ENCODE measurements at places on chromosomes 2 and 18.

DNA sequence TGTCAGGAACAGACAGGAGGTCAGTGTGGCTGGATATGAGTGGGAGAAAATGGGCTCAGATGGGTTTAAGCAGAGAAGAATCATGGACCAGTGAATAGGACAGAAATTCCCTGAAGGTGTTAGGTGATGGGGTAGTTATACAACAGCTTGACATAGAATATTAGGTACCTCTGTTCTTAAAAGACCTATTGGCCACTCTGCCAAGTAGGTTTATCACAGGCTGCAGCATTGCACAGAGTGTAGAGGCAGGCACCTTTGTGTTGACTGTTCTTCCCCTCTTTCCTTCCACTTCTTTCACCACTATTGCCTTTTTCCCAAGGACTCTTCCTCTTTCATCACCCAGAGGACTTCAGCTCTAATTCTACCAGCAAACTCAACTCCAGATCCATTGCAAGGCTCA is 274.4 kb downstream of the CDCA7 start:
- no peak for DNase-seq

GRCh38 chr18:56515522-56515921 is 122.9 kb downstream of the TXNL1 start:
- DNase-seq, result no peak

DNA sequence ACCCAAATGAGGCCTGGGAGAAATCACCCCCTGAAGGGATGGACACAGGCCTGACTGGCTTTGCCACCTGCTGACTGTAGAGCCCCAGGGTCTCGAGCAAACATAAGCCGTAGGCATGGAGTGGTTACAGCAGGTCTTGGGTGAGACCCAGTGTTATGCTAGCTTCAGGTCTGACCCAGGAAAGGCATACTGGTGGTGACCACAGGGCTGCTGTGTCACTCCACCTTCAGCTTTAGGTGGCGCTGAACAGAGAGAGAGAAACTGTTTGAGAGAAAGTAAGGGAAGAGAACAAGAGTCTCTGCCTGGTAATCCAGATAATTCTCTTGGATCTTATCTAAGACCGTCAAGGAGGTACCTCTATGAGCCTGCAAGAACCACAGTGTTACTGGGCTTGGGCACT is 1544.2 kb upstream of the TMEFF2 start:
- no peak for DNase-seq

DNA sequence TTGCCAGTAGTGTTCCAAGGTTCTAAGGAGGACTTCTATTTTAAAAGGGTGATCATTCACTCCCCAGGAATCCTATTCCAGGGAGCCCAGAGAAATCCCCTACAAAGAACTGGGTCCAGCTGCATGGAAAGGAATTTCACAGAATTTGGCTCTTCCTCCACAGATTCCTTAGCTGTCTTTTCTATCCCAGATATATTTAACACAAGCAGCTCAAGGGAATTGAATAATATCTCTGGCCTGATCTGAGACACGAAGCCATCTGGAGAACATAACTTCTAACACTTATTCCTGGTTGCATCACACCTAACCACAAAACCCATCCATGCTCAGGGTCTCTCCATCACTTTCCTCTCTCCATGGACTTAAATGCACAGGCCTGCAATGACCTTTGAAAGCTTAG is 306.7 kb upstream of the ACVR2A start:
- no peak for DNase-seq

DNA sequence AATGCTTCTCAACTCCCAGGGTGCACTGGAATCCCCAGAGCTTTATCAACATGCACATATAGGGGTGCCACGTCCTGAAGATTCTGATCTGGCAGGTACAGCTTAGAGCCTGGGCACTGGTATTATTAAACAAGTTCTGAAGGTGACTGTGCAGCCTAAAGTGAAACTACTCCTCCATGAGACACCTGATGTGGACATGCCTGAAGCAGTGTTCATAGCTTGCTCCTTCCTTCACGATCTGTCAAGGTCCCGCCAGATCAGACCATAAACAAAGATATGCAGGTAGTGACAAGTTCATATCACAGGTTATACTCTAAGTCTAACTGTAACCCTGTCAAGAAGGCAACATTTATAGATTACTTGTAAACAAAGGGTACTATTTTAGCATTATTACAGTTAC is 65.3 kb upstream of the DNER start:
- DNase-seq, result no peak

GRCh38 chr2:108920686-108921085 is 68.3 kb downstream of the EDAR start:
- no peak for DNase-seq

DNA sequence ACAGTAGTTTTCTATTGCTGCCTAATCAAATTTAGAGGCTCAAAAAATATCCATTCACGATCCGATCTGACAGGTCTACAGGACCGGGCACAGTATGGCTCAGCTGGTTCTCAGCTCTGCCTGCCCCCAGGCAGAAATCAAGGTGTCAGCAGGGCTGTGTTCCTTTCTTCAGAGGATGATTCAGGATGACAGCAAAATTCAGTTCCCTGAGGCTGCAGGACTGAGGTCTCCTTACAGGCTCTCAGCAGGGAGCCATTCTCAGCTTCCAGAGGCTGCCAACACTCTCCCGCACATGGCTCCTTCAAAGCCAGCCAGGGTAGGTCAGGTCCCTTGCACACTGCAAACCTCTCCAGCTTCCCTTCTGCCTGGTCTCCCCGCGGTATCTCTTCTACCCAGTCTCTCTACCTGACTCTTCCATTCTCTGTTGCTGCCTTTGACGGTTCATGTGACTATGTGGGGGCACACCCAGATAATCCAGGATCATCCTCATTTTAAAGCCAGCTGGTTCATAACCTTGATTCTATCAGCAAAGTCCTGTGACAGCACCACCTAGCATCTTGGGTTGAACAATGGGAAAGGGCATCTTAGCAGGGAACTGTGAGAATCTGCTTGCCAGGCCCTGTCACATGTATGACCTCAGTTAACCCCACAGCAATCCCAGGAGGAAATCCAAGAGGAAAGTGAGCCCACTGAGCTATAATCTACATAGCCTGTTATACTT is 50.4 kb downstream of the UXS1 start:
- no peak for DNase-seq

DNA sequence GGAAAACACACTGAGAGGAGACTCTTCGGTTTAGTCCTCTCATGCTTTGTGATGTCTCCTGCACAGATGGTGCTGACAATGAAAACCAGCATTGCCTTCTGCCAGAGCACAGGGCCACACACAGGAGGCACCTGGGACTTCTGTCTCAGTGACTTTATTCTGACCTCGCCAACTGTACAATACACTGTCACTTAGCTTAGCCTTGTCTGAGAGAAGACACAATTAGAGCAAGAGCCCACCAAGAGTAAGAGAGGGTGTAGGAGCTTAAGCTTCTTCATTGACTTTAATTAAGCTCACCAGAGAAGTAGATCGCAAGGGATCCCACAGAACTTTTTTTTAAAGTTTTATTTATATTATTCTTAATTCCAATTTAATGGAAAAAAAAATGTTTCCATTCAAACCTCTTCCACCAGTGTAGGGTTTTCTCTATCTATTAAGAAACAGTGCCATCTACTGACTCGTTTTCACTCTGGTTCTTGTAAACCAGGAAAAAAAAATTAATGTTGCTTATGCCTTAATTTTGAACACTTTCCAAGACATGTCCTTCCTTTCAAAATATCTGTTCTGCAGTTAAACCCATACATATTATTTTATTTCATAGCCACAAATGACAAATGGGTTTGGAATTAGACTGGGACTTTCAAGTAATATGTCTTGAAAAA is 42.4 kb upstream of the DDX18 start:
- DNase-seq, result no peak

GRCh38 chr18:6942742-6943141 is 174.9 kb downstream of the LAMA1 start:
- no peak for DNase-seq

DNA sequence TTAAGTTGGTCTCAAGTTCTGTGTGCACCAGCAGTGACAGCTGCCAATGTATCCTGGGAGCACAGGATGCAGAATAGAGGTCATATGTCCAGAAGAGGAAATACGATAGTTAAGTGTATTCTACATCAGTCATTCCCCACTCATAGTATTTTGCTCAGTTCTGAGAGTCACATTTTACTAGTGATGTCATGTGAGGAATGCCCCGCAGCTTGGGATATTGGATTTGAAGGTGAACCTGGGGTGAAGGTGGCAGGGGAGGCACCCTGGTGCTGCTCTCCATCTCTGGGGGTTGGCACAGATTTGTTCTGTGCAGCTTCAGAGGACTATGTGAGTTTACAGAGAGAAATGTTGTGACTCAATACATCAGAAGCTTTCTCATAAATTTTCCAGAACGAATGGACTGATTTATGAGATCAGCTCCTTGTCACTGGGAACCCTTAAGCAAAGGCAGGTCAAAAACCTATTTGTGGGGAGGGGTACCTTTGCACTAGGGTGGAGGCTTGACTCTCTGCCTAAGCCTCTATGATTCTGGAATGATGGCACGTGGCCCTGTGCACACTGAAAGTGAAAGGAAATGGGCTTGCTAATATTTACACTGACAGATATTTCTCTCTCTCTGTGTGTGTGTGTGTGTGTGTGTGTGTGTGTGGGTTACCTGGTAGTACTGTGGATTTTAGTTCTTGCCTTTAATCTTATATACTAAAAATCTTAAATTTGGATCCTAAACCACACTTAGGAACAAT is 95.9 kb downstream of the NEB start:
- no peak for DNase-seq

GRCh38 chr2:210555555-210555954 is 844 bp upstream of the CPS1 start:
- no peak for DNase-seq

- DNase-seq, result no peak
Measured at GRCh38 chr2:102449370-102449974, 23.6 kb upstream of the SLC9A4 start.

DNA sequence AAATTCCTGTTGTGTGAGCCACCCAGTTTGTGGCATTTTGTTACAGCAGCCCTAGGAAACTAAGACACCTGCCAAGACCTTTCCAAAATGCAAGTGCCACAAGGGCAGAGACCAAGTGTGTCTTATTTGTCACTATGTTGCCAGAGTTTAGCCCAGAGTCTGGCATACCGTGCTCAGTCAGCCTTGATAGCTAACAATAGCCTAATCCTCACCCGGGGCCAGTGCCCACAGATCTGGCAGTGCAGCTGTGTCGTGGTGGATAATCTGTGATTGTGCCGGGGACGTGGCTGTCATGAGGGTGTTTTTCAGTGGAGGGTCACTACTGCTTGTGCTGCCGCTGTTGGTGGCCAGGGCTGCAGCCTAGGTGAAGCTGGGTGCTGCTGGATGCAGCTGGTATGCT is 53.5 kb downstream of the MEP1B start:
- no peak for DNase-seq

- DNase-seq, result no peak
Measured at GRCh38 chr18:74407888-74408287, 49.2 kb downstream of the DIPK1C start.

GRCh38 chr2:59804732-59805131 is 748.7 kb downstream of the BCL11A start:
- no peak for DNase-seq

DNA sequence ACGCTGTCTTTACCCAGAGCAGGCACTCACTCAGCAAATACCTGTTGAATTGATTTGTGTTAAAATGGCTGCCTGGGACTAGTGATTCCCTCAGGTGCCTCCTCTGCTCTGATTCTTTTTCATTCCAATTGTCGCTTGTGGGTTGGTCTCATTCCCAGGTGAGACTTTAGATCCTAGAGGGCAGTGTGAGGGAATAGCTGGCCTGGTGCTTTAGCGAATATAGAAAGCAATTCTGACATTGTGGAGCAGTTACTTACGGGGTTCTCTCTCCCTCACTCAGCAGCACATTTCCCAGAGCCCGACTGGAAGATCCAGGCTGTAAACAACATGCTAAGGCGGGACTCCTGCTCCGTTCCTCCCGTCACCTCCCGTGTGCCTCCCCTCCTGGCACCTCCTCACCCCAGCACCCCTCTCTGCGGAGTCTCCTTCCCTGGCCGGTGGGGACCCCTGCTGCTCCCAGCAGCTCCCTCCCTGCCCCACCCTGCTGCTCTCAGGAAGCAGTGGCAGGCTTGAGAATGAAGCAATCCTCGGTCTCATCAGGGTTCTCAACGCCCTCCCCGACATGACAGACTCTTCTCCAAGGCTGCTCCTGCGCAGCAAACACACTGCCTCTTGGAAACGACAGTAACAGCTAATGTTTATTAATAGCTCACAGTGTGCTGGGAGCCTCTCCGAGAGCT is 26.9 kb downstream of the CELF4 start:
- DNase-seq, result no peak

GRCh38 chr2:66684289-66684688 is 249.4 kb downstream of the MEIS1 start:
- no peak for DNase-seq

DNA sequence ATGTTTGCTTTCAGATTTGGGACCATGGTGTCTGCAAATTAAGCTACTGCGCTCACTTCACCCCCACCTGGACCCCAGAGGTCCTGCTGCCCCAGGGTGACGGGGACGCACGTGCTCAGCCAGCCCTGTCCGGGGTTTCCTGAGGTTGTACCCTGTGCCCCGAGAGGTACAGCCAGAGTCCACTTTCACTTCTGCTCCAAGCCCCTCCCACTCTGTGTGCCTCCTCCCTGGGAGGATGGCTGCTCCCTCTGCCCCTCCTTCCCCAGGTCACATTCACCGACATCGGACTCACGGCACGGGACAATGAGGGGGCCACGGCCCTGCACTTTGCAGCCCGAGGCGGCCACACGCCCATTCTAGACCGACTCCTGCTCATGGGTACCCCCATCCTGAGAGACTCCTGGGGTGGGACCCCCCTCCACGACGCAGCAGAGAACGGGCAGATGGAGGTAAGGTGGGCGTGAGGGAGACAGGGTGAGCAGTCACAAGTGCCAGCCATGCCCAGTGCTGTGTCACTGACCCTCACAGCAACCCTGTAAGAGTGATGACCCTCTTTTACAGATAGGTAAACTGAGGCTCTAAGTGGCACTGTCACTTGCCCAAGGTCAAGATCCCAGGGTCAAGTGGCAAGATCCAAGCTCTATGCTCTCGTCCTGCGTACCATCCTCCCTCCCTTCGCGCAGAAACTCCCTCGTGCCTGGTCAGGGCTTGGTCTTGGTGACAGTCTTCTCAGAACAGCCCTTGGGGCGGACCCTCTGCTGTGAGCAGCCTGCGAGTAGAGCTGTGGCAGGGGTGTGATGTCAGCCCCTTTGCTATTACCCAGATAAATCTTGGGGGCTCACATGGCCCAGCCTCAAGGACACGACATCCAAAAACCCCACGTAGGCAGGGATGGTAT is 7.6 kb downstream of the ESPNL start:
- DNase-seq, result no peak

DNA sequence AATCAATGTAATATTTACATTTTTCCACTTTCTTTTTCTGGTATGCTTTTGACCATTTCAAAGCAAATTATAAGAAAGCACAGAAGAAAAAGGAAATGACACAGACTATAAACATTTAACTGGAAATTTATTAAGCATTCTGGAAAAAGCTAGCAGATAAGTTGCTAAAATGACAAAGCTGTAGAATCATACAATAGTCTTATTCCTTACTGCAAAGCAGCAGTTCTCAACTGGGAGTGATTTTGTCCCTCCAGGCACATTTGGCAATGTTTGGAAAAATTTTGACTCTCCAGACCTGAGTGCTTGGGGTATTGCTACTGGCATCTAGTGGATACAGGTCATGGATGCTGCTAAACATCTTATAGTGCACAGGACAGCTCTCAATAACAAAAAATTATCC is 75.1 kb downstream of the MBD5 start:
- no peak for DNase-seq

GRCh38 chr18:56321470-56321869 is 316.9 kb downstream of the TXNL1 start:
- DNase-seq, result no peak

GRCh38 chr2:9982248-9982647 is 30.8 kb downstream of the GRHL1 start:
- DNase-seq, result no peak
